ENCODE measurements at places on chromosomes 3 and 15.

GRCh38 chr15:78048628-78048920 lies 28.9 kb downstream of the TBC1D2B start:
- DNase-seq, result no peak

DNA sequence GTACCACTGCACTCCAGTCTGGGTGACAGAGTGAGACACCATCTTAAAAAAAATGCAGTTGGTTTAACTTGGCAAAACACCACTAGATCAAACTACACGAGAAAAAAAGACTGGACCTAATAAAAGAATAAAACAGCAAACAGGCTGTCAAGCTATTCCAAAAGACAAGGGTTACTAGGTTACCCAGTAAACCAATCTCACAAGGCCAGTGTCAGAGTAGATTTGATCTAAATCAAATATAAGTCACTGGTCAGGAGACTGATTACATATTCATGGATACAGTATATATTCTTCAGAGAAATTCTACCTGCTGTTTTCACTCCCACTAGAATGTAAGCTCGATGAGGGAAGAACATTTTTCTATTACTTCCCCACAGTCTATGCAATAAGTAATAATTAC lies 2.5 kb upstream of the GANC start:
- no peak for DNase-seq

GRCh38 chr3:42192334-42193200 lies 73.4 kb downstream of the CCK start:
- DNase-seq, result no peak

DNA sequence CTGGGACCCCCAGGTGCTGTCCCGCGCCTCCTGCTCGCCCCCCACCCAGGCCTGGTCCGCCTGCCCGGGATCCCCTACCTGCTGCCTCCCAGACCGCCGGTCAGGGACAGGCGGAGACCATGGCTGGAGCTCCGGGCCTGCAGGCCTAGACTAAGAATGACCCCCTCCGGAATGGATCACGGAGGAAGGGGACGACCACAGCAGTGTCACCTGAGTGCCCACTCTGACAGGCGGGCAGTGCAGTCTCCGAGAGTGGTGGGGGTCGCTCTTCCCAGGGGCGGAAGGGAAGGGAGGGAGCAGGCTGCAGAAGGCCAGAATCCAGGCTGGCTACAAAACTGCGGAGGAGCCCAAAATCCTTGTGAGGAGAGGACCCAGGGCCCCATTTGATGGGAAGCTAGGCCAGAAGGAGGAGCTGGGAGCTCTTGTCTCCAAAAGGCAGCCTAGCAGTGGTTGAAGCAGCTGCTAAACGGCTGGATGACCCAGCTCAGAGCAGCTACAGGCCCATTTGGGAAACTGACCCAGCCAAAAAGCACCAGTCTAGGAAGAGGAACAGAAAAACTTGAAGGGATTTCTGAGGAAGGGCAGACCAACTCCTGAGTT lies 908 bp upstream of the RAB43 start:
- DNase-seq, result no peak

DNA sequence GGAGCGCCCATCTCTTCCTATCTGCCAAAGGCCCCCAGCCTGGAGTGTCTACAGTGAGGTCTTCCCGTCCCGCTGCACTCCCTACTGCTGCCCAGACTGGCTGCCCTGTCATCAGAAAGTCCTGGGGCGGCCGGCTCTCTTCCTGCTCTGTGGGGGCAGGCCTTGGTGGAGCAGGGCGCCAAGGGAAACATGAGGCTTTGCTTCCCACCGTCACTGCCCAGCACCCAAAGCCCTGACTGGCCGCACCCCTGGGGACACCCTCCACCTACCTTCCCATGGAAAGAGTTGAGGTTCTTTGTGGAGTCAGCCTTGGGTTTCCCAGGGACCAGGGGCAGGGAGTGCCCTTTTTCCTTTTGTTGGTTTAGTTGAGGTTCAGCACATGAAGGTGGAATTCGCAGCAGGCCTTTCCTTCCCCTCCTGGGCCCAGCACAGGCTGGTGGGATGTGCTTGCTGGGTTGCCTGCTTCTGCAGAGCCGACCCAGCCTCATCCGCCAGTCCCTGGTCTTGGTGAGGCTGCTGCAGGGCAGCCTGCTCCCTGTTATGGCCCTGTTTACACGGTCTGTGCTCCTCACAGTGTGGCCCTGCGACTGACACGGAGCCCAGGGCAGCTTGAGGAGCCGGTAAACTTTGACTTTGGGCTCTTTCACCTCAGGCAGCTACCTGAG lies 51.8 kb upstream of the PLXNA1 start:
- no peak for DNase-seq

DNA sequence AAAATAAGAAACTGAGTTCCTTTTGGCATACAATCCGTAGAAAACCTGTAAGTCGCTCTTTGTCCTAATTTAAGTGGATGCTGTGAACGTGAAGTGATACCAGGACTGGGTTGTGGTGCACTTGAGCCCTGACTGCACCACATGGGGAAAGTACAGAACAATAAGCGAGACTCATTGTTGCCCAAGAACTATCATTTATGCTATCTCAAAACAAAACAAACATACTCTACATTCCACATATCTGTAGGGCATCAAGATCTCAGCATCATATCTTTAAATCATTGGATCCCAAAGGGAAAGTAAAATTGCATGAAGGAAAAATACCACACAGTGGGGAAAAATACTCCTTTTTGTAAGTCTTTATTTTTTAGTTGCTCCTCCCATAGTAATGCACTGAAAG lies 580.3 kb downstream of the MECOM start:
- no peak for DNase-seq

GRCh38 chr3:58293516-58293915 lies 12.5 kb upstream of the RPP14 start:
- no peak for DNase-seq

- DNase-seq, result no peak
Observed at GRCh38 chr3:32303399-32303747, 64.9 kb downstream of the CMTM8 start.

GRCh38 chr3:23421811-23422516 lies 218.8 kb downstream of the UBE2E2 start:
- no peak for DNase-seq

GRCh38 chr3:16838561-16838960 lies 46.2 kb upstream of the PLCL2 start:
- DNase-seq, result no peak

DNA sequence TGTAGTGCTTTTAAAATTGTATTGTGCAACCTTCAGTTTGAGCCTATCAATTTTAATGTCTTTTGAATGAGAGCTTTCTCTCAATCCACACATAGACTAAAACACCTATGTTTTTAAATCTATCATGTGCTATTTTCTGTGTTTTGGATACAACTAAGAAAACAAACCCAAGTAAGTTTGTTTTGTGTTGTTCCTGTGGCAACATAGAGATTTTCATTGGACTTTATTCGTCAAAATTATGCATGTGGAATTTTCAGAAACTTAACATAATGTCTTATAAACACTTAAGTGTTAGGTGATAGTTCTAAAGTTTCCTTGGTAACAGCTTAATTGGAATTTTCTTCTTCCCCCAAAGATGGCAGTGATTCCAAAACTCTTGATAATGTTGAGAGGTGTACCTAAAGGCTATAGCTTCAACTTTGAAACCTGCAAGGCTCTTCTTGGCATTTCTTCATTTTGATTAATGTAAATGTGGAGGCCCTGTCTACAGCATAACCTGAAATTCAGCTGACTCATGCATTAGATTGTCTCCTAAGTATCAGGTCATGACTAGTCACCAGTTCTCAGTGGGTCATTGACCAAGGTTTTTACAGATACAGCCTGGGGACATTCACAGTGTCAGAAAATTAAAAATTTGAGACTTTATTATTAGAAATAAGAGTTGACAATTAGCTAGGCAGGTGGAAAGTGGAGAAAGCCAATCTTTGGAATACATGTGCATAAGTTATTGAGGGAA lies 44.4 kb downstream of the COL6A5 start:
- no peak for DNase-seq
